ENCODE measurements at places on chromosomes 7 and 10.

GRCh38 chr10:102451105-102451969 lies at the start of gene C10orf95:
Gene C10orf95, minus strand, starts transcription at chr10:102451543. Its CDS starts 450 bp downstream, at chr10:102451093.
- no peak for DNase-seq

DNA sequence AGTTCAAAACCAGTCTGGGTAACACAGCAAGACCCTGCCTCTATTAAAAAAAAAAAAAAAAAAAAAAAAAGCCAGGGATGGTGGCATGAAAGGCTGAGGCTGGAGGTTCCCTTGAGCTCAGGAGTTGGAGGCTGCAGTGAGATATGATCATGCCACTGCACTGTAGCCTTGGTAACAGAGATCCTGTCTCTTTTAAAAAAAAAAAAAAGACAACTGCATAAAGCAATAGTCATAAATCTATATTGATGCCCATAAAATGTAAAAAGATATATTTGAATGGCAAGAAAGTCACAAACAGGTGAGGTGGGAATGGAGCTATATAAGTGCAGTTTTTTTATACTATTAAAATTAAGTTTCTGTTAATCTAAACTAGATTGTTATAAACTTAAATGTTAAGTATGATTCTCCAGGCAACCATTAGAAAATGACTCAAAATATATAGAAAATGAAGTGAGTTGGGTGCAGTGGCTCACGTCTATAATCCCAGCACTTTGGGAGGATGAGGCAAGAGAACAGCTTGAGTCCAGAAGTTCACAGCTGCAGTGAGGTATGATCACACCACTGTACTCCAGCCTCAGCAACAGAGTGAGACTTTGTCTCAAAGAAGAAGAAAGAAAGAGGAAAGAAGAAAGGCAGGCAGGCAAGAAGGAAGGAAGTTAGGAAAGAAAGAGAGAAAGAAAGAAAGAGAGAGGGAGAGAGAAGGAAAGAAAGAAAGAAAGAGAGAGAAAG lies 13.4 kb upstream of the HNRNPH3 start:
- no peak for DNase-seq

DNA sequence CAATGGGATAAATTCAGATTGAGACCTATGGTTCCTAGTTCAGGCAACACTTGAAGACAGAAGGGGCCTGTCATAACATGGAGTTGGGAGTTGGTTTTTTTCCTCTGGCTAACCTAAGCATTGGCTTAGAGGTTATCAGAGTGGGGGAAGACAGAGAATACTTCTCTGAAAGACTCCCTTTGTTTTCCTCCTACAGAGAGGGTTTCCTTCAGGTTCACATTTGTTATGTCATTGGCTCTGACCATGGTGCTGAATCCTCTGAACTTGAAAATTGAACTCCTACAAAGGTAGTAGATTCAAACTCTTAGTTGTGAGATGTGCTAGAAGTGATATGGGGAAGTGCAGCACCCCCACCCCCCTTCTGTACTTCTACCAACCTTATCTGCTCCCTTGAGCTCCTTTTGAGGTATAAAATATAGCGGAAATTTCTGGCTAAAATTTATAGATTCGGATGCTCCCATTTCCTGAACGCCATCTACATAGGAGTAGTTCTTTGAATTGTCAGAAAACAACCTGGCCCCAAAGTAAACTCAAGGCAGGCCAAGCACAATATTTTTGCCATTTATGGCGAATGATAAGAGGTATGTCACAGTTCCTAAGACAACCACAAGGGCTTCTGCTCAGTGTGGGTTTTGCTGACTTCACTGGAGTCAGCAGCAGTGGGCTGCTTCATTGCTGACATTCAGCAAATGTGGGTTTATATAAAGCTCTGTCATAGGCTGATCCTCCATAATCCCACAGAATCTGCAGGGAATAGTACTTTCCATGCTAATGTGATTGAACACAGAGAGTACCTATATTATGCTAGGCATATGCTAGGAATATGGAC lies 131.6 kb upstream of the KLF14 start:
- DNase-seq: no peak

- no peak for DNase-seq
Measured at GRCh38 chr10:71423250-71423649, 26.5 kb downstream of the CDH23 start.

DNA sequence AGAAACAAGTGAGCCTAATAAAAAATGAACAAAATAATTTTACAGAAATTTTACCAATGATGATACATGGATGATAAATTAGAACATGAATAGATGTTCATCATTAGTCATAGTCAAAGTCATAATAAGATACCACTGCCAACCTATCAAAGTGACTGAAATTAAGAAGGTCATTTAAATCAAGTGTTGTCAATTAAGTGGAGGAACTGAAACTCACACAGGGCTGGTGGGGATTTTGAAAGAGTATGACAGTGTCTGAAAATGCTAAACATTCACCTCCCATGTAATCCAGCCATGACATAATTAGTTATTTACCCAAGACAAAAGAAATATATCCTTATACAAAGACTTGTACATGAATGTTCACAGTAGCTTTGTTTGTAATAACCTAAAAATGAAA lies 57.1 kb upstream of the DYNC1I1 start:
- DNase-seq: no peak

DNA sequence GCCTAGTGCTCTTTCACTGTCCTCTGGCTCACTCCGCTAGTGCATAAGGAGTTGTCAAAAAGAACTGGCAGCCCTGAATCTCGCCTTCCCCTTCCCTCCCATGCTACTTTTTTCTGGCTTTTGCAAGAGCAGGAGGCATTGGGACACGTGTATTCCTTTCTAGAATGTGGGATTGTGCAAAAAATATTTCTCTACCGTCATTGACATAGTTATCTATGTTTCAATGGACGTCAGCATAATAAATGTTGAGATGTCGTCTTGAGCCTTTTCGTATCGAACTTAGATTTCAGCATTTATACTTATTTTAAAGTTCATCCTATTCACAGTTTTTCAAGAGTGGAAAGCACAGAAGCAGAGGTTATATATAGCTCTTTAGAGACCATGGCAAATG lies 727 bp downstream of the ING3 start:
- no peak for DNase-seq

All from right cardiac atrium (tissue), 5 donors.